CD4-positive, alpha-beta T cell treated with Interleukin-21 for 1 hour (primary cell): ENCODE measurements at places on chromosomes 16 and 17.

DNA sequence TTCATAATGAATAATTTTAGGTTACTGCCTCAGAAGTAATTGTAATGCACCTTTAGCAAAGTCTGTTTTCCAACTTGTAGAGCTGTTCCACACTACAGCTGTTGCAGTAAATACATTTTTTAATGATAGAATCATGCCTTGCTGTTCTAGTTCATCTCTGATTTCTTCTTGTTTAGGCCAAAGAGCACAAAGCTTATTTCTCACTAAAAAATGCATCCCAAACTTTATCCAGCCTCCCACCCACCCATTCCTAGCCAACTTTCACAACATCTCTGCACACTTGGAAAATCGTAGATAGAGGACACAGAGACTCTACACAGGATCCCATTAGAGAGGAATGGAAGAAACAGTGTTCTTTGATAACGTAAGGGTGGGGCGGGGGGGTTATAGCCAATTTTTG, 252.2 kb upstream of the DYNLRB2 start:
- DNase-seq, result no peak

DNA sequence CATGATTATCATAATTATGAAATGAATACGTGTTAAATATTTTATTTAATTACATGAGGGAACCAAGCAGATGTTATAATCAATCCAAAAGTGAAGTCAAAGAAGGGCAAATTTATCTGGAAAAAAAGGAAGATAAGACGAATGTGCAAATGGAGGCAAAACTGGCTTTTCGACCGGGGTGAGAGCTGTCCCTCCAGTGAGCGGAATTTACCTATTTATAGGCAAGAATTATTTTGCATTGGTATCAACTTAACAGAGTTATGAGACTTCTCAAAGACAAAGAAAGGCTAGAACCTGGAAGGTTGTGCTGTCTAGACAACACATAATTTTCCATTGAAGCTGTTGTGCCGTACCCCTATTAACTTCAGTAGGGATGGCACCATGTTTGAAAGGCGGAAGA, 1.4 kb upstream of the GGA2 start:
- DNase-seq, result no peak

- DNase-seq, result no peak
These were observed 40.0 kb upstream of the RBFOX3 start for GRCh38 chr17:79650861-79651260.

DNA sequence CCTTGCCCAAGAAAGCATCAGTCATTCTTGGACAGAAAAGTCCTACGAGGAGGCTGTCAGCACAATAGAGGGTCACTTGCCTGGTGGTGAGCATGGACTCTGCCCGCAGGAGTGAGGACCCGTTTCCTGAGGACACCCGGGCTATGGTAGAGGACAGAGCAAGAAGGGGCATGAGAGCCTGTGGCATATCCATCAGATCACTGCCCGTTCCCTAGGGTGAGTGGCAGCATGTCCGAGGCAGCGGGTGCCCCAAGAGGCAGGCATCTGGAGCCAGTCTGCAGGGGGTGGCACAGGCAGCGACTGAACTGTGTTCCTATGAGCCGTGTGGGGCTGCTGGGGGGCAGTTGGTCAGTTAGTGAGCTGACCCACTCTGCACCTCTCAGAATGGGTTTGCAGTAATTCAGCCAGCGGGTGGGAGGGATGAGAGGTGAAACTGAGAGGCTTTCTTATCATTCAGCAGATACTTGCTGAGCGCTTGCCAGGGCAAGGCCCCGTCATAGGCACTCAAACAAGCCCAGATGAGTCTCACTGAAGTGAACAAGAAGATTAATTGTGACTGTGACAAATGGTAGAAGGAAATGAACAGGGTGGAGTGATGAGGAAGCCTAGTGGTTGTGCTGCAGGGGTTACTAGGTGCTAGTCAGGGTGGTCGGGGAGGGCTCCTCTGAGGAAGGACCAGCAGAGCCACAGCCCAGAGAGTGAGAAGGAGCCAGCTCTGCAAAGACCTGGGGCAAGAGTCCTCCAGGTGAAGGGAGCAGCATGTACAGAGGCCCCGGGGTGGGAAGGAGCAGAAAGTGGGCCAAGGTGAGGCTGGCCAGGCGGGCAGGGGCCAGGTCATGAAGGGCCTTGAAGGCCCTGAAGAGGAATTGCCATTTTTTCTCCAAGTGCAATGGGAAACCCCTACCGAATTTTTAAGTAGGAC, 87.9 kb downstream of the CLEC16A start:
- DNase-seq, result no peak

DNA sequence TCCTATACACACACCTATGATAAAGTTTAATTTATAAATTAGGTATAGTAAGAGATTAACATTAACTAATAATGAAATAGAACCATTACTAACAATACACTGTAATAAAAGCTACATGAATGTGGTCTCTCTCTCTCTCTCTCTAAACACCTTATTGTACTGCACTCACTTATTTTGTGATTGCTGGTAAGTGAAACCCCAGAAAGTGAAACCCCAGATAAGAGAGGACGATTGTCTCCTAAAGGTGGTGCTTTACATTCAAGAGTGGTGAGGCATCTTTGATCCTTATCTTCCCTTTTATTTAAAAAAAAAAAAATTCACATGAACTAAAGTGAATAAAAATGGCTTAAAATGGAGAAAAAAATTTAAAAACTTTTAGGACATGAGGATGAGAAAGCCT, 80.1 kb upstream of the TRAP1 start:
- DNase-seq, result peak; percentile 49

GRCh38 chr16:19974607-19975006, 90.0 kb upstream of the GPRC5B start:
- no peak for DNase-seq

- DNase-seq, result peak; percentile 89
These were observed at the start of gene RUNDC3A for GRCh38 chr17:44308320-44308818. Gene RUNDC3A, plus strand, starts transcription at chr17:44308601. Its CDS starts 232 bp downstream, at chr17:44308833.

- DNase-seq, result no peak
These were observed 157.6 kb downstream of the XYLT1 start for GRCh38 chr16:17313085-17313611.

DNA sequence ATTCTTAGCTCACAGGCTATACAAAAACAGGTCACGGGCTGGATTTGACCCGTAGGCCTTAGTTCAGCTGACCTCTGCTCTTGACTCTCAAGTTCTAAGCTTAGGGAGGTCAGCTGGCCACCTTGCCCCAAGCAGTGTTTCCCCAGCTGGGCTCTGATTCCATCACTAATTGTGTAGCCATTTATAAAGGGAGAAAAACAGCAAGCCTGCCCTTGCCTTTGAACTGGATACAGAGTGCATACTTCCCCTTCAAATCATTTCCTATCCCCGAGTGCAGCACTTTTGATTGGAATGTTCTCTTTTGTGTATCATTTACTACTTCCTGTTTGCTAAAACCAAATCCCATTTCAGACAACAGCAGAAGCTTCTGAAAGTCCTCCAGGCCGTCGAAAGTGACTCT, 153.6 kb downstream of the KATNIP start:
- no peak for DNase-seq

- DNase-seq, result no peak
These were observed 103.7 kb downstream of the NPIPB5 start for GRCh38 chr16:22614271-22614947.
